ENCODE measurements at places on chromosomes 2 and 18.

- peak; percentile 68 for DNase-seq
Observed at GRCh38 chr18:2994603-2995432, 18.1 kb downstream of the LPIN2 start.

DNA sequence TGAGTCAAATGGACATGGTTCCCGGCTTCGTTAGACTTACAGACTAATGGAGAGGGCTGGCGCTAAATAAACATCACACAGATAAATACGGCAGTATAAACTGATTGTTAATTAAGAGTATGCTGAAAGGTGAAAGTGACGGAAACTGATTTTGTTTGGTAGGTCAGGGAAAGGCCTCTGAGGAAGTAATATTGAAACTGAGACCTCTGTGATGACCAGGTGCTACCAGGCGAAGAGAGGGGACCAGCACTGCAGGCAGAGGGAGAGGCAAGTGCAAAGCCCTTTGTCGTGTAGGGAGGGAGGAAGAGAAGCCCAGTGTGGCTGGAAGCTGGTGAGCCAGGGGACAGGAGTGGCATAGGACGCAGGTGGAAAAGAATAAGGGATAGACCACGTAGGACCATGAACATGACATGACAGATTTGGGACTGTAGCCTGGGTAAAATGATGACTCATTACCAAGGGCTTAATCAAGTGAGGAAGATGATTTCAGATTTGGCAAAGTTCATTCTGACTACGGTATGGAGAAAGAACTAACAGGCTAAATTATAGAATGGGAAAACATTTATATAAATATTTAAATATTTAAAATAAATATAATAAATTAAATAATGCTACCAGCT is 433.1 kb downstream of the NCKAP5 start:
- no peak for DNase-seq

DNA sequence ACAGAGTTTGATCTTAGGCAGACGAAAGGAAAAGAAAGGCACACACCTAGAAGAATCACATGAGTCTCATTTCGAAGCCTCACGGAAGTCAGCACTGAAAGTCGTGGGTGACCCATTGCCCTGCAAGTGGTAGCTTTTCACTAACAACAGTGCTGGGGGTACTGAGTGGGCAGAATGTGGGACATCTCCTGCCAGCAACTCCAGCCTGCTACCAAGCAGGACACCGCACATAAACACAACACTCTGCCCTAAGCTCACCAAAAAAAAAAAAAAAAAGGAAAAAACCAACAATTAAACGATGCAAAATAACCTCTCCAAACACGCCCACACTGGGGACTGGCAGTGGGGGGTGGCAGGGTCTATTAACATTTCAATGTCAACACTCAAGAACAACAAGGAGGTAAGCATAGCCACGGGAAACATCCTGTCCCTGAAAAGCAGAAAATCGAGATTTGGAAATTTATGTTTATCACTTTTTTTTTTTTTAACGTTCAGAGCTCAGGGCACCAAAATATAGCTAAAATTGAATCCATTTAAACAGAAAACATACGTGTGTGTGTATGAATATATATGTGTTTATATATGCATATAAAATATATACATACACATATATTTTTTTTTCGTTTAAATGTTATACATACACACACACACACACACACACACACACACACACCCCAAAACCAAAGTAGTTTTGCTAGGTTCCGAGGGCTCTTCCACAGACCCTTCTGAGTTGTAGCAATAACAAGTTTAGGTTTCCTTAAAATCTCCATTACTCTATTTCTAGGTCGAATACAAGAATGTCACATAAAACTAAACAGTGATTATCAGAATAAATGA is 2.2 kb downstream of the INO80D start:
- no peak for DNase-seq

DNA sequence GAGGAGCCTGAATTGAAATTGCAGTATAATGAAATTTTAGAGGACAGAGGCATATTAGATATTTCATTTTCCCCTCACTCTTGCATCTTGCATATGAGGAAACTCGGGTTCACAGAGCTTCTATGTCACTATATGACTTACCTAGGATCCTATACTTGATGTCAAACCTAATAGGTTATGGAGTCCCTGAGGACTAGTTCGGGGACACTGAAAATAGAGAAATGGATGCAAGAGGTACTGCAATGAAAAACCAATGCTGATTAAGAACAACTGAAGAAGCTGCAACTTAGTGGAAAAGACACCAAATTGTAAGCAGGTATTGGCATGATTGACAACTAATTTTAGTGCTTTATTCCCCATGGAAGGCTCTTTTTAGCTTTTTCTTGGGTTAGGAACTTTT is 210.1 kb downstream of the IKZF2 start:
- no peak for DNase-seq

DNA sequence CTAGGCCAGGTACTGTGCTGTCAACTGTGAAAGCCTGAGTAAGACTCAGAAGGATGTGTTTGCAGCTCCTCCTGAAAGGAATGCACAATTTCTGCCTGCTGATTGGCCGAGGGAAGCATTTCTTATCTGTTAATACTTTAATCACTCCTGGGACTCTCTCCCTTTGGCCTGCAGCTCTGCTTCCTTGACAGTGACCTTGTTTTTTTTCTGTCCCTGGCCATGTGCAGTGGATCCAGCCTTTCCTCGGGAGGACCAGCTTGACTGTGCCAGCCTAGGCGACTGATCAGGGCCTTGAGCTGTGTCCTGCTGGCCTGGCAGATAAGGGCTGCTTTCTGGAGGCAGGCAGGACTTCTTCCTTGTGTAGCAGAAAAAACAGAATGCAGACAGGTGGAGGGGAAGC is 10.0 kb downstream of the RNF144A start:
- DNase-seq = no peak

DNA sequence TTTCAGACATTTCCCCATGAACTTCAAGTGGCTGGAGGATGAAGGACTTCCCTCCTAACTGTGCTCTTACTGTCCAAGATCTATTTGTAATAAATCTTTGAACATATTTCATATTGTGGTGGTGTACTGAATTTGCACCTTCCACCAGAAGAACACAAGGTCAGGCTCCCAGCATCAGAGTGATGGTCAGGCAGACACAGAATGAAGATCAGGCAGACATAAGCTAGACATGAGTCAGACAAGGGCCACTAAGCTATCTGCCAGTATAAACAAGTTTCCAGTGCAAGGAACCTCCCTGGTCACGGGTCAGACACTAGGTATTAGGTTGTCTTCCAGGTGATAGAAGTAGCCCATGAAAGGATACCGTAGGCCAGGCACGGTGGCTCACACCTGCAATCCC is 20.0 kb downstream of the AQP12B start:
- DNase-seq = no peak

DNA sequence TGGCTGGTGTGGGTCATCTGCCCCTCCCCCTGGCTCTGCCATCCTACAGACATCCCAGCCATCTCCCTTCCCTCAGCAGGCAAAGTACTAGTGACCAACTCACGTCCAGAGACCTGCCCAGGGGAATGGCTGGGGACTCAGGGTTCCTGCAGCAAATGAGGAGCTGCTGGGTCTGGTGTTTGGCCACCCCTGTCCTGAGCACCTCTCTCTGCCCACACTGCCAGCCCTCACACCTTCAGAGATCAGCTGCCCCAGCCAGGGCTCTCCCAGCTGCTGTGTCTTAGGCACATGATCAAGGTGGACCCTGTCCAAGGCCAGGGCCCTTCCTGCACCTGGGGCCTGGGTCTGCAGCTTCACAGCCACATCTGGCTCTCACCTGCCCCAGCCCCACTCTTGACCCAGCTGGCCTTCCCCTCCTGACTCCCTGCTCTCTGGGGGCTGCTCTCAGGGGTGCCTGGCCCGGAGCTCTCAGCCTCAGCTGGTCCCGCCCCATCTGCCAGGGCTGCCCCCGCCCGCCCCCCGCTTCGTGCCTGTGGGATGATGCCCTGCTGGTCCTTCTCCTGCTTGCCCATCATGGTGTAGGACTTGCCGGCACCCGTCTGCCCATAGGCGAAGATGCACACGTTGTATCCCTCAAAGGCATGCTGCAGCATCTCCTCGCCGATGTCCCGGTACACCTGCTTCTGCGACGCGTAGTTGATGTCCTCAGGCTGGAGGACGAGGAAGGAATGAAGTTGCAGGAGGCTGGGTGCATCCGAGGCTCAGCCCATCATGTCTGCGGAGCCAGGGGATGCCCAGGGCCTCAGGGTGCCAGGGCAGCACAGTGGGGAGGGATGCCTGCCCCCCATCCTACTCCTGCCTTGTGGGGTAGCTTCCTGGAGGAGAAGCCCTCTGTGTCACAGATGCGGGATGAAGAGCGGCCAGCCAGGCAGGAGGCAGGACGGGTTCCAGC is 32.2 kb downstream of the KIF1A start:
- peak; percentile 42 for DNase-seq

GRCh38 chr2:30147196-30147714 is 448 bp downstream of the YPEL5 start:
- peak; percentile 61 for DNase-seq

DNA sequence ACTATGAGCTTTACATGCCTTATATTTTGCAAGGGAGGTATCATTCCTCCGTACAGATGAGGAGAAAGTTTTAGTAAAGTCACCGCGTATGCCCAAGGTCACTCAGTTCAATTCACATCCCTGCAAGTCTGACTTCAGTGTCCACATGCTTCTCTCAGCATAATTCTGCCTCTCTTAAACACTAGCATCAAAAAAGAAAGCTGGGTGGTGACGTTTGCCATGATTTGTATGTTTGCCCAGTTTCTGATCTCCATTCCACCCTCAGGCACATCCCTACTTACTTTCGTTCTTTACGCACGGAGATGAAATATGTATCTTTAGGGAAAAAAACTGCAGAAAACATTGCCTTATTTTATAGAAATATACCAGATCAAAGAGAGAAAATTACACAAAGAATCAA is 129.2 kb upstream of the PTPRM start:
- no peak for DNase-seq

- no peak for DNase-seq
Observed at GRCh38 chr2:169294001-169294675, 68.2 kb downstream of the LRP2 start.

DNA sequence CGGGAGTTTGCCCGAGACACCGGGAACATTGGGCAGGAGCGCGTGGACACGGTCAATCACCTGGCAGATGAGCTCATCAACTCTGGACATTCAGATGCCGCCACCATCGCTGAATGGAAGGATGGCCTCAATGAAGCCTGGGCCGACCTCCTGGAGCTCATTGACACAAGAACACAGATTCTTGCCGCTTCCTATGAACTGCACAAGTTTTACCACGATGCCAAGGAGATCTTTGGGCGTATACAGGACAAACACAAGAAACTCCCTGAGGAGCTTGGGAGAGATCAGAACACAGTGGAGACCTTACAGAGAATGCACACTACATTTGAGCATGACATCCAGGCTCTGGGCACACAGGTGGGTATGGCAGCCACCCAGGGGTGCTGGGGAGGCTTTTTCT is 73.8 kb upstream of the EML6 start:
- no peak for DNase-seq

DNA sequence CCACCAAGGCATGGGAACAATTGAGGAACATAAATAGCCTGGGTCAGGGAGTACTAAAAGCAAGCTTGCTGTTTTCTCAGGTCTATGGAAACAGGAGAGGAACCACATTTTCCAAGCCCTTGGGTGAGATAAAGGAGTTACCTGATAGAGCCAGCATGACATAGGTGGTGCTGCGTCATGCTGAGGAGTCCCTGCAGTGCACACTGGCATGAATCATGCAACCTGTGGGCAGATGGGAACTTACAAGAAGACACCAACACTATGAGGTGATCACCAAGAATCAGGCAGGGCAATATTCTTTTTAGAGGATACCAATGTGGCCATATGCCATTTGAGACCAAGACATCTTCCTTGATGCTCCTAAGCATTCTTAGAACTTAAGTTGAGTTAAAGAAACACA is 531.8 kb downstream of the ZEB2 start:
- no peak for DNase-seq

DNA sequence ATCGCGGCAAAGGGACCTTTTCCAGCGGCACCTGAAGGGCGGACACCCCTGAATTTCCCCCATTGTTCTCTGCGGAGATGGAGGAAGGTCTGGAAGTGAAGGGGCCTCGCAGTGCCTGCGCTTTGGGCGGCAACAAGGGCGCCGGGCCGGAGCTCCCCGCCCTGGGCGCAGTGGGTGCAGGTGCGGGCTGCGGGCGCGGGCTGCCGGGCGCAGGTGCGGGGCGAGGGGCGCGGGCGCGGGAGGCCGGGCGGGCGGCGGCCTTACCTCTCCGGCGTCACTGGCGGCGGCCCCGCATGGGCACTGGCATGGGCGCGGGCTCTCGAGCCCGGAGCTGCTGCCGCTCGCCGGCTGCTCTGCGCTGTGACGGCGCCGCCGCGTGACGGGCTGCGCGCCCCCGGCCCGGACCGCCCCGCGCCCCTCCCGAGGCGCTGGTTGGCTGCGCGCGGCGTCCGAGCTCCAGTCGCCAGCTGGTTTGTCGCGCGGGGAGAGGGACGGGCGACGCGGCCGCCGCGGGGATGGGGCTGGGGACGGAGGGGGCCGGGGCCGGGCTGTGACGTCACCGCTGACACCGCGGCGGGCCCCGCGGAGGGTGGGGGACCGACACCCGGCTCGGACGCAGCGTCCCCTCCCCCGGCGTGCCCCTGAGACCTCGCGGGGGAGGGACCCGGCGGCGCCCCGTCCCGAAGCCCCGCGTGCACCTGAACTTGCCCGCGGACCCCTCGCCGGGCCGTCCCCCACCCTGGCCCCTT is at the start of gene KIF1A:
TSS of gene KIF1A (minus strand) at position 362 of the 749 bp plus-strand sequence. CDS start 22,467 bp downstream, outside the sequence.
- no peak for DNase-seq

DNA sequence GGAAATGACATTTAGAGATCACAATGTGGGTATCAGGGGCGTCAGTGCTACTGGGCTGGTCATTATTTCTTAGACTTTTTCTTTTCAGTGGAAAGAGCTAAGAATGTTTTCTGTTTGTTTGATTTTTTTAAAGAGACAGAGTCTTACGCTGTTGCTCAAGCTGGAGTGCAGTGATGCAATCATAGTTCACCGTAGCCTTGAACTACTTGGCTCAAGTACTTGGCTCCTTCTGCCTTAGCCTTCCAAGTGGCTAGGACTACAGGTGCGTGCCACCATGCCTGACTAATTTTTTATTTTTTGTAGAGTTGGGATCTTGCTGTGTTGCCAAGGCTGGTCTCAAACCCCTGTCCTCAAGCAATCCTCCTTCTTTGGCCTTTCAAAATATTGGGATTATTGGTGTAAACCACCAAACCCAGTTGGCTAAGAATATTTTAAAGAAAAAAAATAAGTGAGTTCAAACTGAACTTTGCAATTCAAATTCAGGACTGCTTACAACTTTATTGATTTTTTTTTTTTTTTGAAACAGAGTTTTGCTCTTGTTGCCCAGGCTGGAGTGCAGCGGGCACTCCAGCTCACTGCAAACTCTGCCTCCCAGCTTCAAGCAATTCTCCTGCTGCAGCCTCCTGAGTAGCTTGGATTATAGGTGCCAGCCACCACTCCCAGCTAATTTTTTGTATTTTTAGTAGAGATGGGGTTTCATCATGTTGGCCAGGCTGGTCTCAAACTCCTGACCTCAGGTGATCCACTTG is 154.2 kb downstream of the MIB1 start:
- DNase-seq = no peak

Measured in natural killer cell treated with Interleukin-12 subunit alpha and Interleukin-12 subunit beta and Interleukin-15 and Interleukin-18, amount 100 ng/mL, for 72 hours (primary cell).